ENCODE measurements at places on chromosomes 1 and 21. TPM values are rescaled to one million over a fixed set of nuclear protein-coding genes. Genes with fewer than 3 reads are reported as not detected.

STMN1 gene
- 554 TPM for total RNA-seq

OLFML2B gene
- total RNA-seq = 9.0 TPM

FLAD1 gene
- 41.9 TPM for total RNA-seq

RNF223 gene
- 0.36 TPM for total RNA-seq

CACNA1S gene
- total RNA-seq = not detected

GFI1 gene
- total RNA-seq = 0.12 TPM

KCNN3 gene
- total RNA-seq = not detected

HES3 gene
- total RNA-seq = not detected

FAM151A gene
- not detected for total RNA-seq

HSD3B2 gene
- total RNA-seq = not detected
